ENCODE measurements at places on chromosomes 13 and 19.

- DNase-seq = no peak
Measured at GRCh38 chr19:3762130-3762473, 380 bp upstream of the MRPL54 start.

GRCh38 chr19:49506575-49507105, 5.8 kb upstream of the FCGRT start:
- peak; percentile 83 for DNase-seq

GRCh38 chr19:46881092-46881491, 20.3 kb downstream of the ARHGAP35 start:
- DNase-seq = no peak

DNA sequence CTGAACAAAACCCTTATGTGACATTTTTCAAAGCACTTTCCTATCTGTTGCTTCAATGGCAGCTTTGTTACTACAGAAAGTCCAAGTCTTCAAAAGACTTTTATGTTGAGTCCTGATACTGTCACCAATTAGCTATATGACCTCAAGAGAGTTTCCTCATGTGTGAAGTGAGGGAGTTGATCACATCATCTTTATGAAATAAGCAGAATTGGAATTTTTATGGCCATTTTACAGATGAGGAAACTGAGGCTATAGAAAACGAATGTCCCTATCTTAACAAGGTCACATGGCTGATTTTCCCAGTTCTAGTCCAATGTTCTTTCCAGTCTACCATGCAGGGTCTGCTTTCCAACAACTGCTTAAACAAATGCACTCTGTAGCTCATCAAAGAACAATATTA, 2.6 kb downstream of the TNFRSF19 start:
- no peak for DNase-seq

- DNase-seq = no peak
Measured at GRCh38 chr13:21310220-21310619, 133.8 kb downstream of the MRPL57 start.

DNA sequence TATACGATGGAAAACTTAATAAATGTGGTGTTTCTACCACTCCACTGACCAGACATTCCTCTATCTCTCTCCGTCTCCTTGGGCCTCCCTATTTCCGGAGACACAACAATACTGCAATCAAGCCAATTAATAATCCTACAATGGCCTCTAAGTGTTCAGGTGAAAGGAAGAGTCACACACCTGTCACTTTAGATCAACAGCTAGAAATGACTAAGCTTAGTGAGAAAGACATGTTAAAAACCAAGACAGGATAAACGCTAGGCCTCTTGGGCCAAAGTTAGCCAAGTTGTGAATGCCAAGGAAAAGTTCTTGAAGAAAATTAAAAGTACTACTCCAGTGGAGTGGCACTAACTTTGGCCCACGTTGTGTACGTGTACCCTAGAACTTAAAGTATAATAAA, 22.5 kb downstream of the ZDHHC20 start:
- peak; percentile 20 for DNase-seq

GRCh38 chr19:41934849-41935374, 6.7 kb upstream of the ERFL start:
- DNase-seq = peak; percentile 64

- peak; percentile 26 for DNase-seq
Measured at GRCh38 chr19:12792853-12793289, 1.6 kb downstream of the JUNB start.

GRCh38 chr13:107712145-107712860, 503.0 kb downstream of the LIG4 start:
- no peak for DNase-seq

DNA sequence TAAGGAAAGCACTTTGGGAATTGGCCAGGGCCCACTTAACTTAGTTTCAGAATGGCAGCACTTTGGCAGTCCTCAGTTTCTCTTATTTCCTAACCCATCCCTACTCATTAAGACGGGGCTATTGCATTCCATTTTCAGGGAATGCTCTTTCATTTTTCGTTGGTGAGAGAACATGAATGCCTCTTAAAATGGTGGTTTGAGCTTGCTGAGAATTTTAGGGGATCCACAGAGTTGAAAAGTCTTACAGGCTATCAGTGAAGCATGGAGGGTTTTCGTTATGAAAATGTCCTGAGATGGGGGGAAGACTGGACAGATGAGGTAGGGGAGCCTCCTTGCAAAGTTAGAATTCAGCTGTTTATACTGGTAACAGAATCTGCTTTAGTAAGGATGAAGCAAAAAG, 71.4 kb downstream of the LRCH1 start:
- DNase-seq = no peak

DNA sequence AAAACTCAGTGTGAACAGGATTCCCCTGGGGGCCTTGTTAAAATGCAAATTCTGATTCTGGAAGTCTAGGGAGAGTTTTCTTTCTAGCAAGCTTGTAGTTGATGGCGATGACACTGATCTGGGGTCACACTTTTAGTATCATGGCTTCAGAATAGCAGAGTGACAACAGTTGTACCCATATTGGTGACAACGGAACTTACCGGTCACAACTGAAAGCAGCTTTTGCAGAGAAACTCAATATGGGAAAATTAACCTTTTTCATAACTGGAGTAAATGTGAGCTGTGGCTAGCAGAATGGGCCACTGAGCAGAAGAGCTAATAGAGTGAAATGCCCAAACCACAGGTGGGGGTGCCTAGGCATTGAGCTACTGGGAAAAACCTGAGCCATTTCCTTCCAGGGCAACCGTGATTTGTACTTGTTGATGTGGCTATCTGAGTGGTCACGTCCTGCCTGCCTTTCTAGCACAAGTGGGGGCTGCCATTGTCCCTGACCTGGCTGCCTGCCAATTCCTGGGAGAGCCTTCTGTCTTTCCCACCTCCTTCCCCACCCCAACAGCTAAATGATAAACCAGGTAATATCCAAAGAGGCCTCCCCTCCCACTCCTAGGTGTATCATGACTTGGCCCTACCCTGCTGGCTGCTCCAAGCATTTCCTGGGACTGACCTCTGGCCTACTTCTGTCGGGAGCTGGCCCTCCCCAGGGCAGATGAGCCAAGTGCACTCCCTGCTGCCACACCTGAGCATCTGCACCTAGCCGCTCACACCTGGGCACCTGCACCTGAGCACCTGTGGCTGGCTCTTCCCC, 1.7 kb upstream of the SLC10A2 start:
- no peak for DNase-seq

- DNase-seq = no peak
Measured at GRCh38 chr13:45336025-45336800, 4.8 kb downstream of the TPT1 start.

DNA sequence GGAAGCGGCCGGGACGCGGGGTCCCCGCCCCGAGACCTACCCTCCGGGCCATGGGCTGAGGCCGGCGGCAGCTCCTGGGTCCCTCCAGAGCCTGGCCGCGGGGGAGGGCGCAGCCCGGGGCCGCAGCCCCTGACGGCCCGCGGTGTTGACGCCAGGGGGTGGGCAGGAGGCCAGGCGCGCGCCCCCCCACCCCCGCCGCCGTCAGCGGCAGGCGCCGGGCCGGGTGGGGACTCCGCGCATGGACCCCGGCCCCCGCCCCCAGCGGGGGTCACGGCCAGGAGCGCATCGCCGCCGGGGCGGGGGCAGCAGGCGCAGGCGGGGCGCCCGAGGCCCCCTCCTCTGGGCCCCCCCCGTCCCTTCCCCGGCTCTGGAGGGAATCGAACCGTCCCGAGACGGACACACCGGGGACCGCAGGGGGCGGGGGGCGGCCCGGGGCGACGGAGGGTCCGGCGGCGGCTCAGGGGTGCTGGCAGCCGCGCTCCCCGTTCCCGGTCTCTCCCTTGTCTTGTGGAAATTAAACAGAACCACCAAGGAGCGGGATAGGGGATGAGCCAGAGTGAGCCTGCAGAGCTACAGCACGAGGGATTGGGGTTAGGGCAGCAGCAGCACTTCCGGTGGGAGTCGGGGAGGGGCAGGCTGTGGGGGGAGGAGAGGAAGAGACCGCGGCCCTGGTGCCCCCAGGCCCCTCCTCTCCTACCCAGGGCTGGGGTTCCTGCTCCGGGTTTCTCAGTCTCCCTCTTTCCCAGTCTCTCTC, at the start of gene MEIS3:
TSS of gene MEIS3 (minus strand) at position 498 of the 754 bp plus-strand sequence. CDS start at position 52, 446 bp downstream.
- DNase-seq = no peak

DNA sequence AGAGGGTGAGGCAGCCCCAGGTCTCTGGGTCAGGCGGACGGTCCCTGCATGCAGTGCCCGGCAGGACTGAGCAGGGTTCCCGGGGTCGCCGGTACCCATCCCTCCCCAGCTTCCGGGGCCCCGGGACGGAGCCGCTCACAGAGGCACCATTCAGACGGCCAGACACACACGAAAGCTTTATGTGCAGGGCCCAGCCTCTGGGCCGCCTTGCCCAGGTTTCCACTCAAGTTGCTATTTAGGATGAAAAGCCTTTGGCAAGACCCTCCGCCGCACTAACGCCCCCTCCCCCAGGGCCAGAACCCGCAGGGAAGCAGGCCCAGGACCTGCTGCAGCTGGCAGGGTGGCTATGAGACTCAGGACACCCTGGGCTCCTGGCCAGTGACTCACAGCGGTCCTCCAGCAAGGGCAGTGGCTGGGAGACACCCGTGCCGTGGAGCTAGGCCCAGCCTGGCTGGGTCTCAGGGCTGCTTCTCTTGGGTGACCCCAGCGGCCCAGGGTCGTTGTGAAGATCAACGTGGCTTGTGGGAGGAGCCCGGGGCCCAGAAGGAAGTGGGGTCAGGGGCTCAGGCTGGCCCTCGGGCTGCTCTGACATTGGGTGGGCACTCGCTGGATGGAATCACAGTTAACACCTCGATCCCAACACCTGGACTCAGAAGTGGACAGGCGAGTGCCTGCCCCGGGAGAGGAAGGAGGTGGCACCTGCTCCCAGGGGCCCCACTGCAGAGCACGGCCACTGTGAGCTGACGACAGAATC, 4.8 kb downstream of the C19orf25 start:
- no peak for DNase-seq
